ENCODE measurements at places on chromosomes 4 and X.
A peak's percentile ranks its signal among the peaks of the same experiment; 100 is the strongest.

- no peak within 1 kb of the TSS for H3K4me3 ChIP-seq
- no peaks in the 10 kb centered on the region for H3K4me1 ChIP-seq
- no peaks in the 10 kb centered on the region for H3K27me3 ChIP-seq
- peaks cover 24% of the 10 kb centered on the region for H3K36me3 ChIP-seq
These were observed at the start of gene NAP1L5 for GRCh38 chr4:88697588-88698329. Gene NAP1L5 (minus strand): TSS chr4:88697829. CDS start chr4:88697754, 75 bp downstream.

GRCh38 chr4:40924096-40924792, 174.5 kb downstream of the NSUN7 start:
- DNase-seq = peak; percentile 72
- no peak overlapping the region for H3K27ac ChIP-seq
- no peaks in the 10 kb centered on the region for H3K36me3 ChIP-seq
- H3K27me3 ChIP-seq = no peaks in the 10 kb centered on the region

GRCh38 chrX:155857561-155857960, 23.6 kb upstream of the VAMP7 start:
- H3K4me1 ChIP-seq = no peaks in the 10 kb centered on the region
- no peak overlapping the region for H3K4me3 ChIP-seq
- H3K27me3 ChIP-seq = no peaks in the 10 kb centered on the region
- no peak overlapping the region for H3K27ac ChIP-seq
- H3K36me3 ChIP-seq = no peaks in the 10 kb centered on the region
- no peak for DNase-seq

DNA sequence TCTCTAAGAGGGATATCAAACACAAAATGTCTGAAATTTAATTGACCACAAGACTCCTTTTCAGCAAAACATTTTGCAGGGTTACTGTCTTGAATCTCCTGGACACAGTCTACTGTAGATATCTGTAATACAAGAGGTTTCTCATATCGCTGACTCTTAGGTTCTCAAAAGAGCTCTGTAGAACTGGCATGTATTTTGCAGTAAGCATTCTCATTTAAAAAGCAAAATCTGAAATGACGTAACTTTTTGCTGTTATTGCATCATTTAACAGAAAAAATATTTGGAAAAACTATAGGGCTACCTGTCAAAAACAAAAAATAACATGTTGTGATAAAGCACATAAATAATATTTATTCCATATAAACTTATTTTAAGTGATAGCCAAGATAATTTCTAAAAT, 114.2 kb downstream of the CDS1 start:
- DNase-seq = no peak
- no peaks in the 10 kb centered on the region for H3K36me3 ChIP-seq
- no peaks in the 10 kb centered on the region for H3K4me1 ChIP-seq

GRCh38 chr4:62548108-62548524, 1348.0 kb downstream of the ADGRL3 start:
- H3K4me3 ChIP-seq = no peak overlapping the region
- no peak overlapping the region for H3K27ac ChIP-seq
- H3K36me3 ChIP-seq = no peaks in the 10 kb centered on the region
- no peaks in the 10 kb centered on the region for H3K4me1 ChIP-seq
- DNase-seq = no peak
- H3K27me3 ChIP-seq = no peaks in the 10 kb centered on the region
